ENCODE measurements at places on chromosomes 1 and 21.

DNA sequence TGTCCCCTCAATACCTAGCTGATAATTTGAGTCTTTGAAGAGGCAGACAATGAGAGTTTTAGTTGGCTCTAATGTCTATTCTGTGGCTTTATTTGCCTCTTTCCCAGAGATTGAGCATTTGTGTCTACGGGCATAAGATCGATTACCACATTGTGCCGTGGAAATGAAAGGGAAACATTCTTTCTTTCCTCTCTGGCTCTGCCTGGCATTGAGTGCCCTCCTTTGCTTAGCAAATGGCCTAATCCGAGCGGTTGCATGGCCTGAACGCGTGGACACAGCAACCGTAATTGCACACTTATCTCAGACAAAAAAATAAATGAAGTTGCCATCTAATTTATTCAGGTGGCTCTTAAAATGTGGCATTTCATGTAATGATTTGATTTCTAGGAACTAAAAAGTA lies 247.9 kb downstream of the ADGRL2 start:
- no peak for DNase-seq

GRCh38 chr1:63701187-63701586 lies 72.6 kb upstream of the ROR1 start:
- DNase-seq: no peak

- no peak for DNase-seq
These were observed 42.1 kb upstream of the SAMD13 start for GRCh38 chr1:84259376-84259775.

GRCh38 chr1:191348328-191348727 lies 809.9 kb upstream of the RGS18 start:
- no peak for DNase-seq

DNA sequence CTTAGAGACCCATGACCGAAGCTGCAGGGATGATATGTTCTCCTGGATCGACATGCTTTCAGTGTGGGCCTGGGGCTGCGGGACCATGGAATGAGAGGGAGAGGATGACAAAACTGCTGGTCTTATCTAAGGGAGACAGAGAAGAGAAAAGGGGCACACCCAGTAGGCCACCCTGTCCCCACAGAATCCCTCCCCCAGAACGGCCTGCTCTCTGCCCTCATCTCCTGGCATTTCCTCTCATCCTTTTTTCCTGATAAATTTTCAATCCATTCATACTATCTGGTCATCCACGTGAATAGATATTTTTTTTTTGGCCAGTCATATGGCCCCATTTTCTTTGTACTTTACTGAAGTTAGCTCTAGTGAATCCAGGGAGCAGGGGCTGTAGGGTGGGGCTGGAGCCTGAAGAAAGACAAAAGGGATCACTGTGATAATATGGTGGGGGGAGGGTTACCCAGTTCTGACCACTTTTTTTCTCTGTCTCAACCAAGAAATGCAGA lies at the start of gene PKLR:
TSS of gene PKLR (minus strand) at position 97 of the 500 bp plus-strand sequence. CDS start at position 54, 43 bp downstream.
- DNase-seq: no peak

Data from mesothelial cell of epicardium (in vitro differentiated cells).